Activated T-cell treated with anti-CD3 and anti-CD28 coated beads, Interleukin-2, amount 50 U/mL, for 72 hours (primary cell): ENCODE measurements at places on chromosomes 12 and 14.

GRCh38 chr12:62977883-62978282 is 42.9 kb upstream of the PPM1H start:
- no peak for DNase-seq

DNA sequence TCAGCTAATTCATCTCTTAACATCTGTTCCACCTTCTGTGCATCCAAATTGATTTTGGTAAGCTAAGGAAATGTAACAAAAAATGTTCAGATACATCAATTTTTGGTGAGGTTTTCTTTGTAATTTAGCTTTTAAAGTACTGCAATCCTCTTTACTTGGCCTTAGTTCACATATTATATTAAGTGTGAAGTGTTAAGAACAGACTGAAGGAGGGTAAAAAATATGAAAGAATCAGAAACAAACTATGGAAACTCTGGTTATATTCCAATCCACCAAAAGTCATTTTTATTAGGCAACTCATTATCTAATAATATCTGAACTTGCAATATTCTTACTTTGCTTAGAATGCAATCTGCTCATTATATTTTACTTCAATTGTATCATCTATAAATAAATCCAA is 49.1 kb downstream of the CEP290 start:
- no peak for DNase-seq

DNA sequence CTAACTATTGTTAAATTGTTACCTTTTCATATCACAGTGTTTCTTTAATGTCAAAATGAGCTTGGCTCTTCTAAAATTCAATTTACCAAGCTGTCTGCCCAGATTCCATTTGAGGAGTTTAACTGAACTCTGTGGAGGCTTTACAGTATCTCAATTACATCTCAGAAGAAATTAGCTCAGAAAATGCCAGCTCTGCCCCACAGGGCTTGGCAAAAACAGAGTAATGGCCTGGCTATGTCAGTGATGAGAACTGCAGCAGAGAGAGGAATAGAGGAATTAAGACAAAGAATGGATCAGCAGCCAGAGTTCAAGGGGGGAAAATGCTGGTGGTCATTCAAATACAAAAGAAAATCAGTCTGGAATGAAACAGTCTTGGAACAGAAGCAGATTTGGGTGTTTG is 15.8 kb upstream of the TMTC1 start:
- no peak for DNase-seq

DNA sequence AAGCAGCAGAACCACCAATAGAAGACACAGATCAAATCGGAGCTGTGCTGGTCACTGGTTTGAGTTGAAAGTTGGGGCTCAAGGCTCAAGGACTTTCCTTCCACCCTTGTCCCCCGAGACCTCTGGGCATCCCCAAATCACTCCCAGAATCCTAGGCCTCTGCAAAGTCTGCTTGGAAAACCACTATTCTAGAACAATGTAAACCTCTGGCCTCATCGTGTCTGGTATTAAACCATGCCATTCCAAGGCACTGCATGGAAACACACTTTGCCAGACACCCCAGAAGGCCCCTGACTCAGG is 288.0 kb downstream of the DPF3 start:
- DNase-seq = no peak

GRCh38 chr14:31936115-31936514 is 141.0 kb upstream of the ARHGAP5 start:
- DNase-seq = no peak

- DNase-seq = no peak
These were observed 6.0 kb upstream of the MANSC4 start for GRCh38 chr12:27785882-27786570.

DNA sequence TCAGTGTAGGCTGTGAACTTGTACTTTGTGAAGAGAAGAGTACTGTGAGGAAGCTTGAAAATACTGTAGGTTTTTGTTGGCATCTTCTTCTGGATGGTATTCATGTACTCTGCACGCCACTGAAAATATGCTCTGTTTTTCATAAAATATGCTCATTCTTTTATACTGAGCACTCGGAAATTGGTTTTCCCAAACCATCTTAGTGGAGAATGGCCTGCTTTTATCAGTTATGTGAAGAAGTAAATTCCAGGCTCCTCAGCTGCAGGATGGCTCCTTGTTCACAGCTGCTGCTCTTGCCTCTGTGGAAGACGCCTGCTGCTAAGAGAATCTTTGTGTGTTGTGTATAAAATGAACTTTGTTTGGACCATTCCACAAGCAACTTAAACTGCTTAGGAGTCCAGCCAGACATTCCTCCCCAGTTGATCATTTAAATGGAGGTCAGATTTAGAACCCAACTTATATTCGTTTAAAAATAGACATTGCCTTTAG is 443.5 kb upstream of the RGS6 start:
- DNase-seq = no peak

GRCh38 chr14:25607192-25607591 is 557.2 kb upstream of the STXBP6 start:
- DNase-seq = no peak

DNA sequence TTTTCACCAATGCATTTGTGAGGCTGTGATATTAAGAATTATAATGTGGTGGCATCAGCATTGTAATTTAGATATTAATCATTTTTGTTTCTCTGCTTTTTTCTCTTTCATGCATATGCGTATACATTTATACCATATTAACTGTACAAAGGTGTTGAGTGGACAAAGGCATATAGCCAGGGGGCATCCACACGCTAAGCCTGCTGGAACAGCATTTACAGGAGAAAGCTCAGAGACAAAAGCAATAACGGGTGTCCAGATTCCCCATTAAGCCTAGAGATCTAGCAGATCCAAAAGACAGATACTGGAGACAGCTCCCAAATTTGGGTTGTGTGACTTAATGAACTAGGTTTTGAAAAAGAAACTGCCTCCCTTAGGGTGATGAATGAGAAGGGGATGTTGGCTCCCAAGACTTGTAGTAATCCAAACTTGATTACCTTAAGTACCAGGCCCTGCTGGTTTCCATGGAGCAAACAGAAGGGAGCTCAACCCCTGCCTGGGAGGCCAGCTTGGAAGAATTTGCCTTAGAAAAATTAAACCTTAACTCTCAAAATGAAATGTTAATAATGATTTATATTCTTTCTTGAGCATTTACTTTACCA is 181.9 kb downstream of the SLC6A15 start:
- DNase-seq = no peak

GRCh38 chr12:26317942-26318575 is 122.7 kb downstream of the SSPN start:
- peak; percentile 10 for DNase-seq
